ENCODE measurements at places on chromosomes 12 and 14.

- no peak for DNase-seq
Observed at GRCh38 chr12:46677749-46678148, 148.0 kb downstream of the SLC38A4 start.

- no peak for DNase-seq
Observed at GRCh38 chr12:52513736-52514135, 6.5 kb downstream of the KRT5 start.

GRCh38 chr14:90810806-90811205, 5.4 kb downstream of the TTC7B start:
- no peak for DNase-seq

DNA sequence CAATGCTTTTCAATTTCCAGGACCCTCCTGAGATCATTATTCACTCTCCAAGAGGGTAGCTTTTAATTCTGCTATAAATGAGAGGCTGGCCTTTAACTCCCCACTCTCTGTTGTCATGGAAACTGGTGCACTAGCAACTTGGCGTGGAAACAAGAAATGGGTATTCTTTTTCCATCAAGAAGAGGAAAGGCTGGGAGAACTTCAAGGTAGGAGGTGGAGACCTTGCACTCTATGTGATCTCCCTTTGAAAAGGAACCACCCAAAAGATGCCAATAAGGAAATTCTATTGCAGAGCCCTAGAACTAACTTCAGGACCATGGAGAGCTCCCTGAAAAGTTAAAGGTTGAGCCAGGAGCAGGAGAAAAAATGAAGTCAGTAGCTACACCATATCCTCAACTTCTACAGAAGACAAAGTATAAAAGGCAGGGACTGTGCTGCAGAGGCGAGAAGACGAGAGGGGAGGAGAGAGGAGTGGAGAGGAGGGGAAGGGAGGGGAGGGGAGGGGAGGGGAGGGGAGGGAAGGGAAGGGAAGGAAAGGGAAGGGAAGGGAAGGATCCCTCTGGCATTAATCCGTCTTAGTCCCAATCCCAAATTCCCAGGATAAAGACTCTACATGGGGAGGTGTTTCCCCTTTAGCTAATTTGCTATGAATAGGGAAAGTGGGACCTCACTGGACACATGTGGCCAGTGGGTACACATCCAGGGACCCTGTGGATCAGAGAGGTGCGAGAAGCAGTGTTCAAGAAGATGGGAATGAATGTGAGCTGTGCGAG, 46.7 kb upstream of the FICD start:
- no peak for DNase-seq

DNA sequence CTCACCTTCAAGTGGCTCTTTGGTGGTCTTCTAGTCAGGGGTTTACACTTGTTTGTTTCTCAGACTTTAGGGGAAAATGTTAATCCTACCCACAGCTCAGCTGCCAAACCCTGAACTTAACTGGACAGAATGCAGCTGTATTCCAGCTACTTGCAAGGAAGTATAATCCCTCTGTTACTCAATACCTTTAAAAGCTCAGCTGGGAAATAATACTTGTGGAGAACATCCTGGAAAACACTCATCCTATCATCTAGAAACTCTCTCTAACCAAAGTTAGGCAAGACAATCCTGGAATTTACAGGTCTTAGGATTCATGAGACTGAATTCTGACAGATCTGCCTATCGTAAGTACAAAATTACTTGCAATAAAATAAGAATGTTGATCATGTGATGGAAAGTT, 404.1 kb downstream of the ADAMTS20 start:
- no peak for DNase-seq

- no peak for DNase-seq
Observed at GRCh38 chr14:88168498-88169165, 154.4 kb downstream of the KCNK10 start.

- DNase-seq, result no peak
Observed at GRCh38 chr12:66573605-66574004, 105.3 kb downstream of the GRIP1 start.

DNA sequence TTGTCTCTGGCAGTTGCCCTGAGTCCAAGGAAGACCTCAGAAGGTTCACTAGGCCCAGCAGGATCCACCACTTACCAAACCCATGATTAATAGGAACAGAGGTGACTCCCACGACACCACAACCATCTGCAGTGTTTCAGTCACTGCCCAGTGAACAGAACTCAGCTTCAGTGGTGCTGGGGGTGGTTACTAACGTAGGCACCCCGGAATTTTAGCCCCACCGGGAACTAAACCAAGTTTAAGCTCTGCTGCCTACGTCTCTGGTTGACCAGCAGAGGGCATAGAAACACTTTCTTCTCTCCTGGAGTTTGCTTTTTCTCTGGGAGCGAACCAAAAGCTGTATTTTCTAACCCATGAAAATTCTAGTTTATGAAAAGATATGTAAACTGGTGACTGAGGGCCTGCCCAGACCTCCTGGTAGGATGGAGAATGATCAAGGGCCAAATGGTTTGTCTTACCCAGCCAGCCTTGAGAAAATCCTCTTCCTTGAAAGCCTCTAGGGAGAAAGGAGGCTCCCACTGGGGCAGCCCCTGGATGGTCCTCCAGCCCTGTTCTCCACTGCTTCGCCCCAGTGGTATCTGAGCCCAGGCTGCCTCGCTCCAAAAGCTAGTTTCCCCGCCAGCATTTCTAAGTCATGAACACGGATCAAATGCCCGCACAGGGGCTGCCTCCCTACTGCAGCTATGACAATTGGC, 379.8 kb downstream of the DPF3 start:
- DNase-seq, result peak; percentile 10

DNA sequence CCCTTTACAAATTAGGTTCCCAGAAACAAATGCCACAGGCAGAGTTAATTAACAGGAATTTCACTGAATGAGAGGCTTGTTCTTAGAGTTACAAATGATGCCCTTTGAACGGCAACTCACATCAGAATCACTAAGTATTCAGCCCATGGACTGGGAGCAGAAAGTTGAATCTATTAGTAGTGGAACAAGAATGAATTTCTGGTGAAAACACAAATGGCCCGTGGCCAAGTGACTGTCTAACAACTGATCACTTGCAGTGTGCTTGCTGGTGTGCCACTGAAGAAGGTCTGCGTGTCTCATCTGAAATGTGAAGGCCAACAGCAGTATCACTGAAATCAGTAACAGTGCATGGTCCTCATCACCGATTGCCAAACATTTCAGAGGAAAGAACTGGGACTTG, 893.4 kb upstream of the TMEM132C start:
- DNase-seq, result no peak

DNA sequence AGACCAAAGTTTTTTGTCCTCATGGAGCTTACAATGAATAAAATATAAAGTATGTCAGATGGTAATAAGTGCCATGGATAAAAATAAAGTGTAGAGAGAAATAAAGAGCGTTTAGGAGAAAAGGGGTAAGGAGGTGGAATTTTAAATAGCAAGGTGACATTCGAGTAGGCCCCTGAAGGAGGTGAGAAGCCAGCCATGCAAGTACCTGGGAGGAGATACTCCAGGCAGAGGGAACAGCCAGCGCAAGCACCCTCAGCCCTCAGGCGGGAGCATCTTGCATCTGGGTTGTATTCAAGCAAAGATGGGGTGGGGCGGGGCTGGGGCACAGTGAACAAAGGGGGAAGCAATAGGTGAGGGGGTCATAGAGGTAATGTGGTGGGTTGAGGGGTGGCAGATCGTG, 4.3 kb downstream of the TBC1D30 start:
- DNase-seq, result no peak

- DNase-seq, result no peak
Observed at GRCh38 chr12:24977060-24977459, 28.2 kb upstream of the BCAT1 start.

DNA sequence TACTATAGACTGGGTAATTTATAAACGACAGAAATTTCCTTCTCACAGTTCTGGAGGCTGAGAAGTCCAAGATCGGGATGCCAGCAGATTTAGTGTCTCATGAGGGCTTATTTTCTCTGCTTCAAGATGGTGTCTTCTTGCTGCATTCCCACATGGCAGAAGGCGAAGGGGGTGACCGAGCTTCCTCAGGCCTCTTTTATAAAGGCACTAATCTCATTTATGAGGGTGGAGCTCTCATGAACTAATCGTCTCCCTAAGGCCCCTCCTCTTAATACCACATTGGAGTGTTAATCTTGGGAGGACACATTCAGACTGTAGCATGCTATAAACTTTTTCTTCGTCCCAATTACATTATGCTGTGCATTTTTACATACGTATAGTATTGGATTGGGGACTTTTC, 200.4 kb upstream of the ARHGAP5 start:
- no peak for DNase-seq

DNA sequence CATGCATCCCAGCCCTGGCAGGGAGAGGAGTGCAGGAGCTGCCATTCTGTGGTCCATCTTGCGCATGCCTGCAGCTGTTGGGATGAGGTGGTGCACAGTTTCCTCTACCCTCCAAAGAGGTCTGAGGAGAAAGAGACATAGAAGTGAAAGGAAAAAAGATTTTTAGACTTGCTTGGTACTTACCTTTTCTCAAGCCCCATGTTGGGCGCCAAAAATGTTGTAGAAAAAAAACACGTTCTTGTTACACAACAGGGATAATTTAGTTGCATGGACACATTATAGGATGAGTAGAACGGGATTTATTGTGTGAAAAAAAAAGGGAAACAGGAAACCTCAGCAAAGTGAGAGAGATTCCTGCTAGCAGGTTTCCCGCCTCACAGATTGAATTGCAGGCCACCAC, 244.4 kb upstream of the GARIN2 start:
- DNase-seq, result no peak

- DNase-seq, result no peak
Observed at GRCh38 chr14:102594514-102595175, 2.2 kb downstream of the RCOR1 start.

GRCh38 chr12:72011374-72011773, 72.7 kb downstream of the TPH2 start:
- DNase-seq, result no peak

DNA sequence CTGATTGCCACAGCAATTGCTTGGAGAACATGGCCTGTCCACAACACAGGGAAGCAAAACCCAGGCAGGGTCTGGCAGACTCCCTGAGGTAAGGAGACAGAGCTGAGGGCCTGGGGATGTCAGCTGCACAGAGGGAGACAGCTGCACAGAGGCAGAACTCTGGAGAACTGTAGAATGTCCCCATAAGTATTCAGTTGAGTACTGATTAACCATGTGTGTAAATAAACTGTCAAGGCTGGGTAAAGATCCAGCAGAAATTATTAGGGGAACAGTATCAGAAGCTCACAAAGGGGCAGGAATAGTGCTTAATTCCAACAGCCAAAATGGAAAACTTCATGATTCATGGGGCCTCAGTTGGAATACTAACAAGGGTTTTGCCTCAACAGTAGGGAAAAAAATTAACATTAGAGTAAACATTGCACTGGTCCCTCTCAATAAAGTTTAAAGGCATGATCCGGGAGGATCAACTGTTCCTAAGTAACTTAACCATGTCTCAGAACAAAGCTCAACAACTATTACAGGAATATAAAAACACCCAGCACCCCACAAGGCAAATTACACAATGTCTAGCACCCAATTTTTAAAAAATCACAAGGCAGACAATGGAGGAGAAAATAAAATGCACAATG, 201.3 kb upstream of the RASSF8 start:
- no peak for DNase-seq

GRCh38 chr12:48194799-48195201, 8.3 kb downstream of the OR10AD1 start:
- no peak for DNase-seq

- DNase-seq, result no peak
Observed at GRCh38 chr14:76940021-76940760, 88.3 kb downstream of the IRF2BPL start.

DNA sequence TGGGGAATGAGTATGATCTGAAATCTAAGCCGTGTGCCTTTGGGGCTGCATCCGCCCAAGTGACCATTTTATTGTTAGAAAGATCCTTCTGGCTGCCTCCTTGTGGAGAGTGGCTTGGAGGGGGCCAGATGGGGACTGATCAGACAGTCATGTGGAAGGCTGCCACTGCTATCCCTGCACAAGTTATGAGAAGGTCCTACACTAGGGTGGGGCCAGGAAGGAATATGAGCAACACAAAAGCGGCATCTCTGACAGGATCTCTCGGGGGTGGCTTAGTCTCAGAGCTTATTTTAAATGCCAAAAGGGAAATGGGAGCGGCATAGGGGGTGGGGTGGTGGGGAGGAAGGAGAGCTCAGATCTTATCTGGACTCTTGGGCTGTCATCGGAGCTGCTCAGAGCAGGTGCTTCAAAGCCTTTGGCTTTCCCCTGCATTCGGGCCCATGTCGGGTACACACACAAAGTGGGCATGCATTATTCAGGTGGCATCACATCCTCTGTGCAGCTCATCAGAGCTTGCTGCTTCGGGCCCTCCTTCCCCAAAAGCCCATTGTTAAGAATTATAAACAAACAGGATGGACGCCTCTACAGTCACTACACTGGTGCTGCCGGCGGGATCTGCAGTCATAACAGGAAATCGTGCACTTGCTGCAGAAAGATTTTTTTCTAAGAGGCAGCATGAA, 805.4 kb downstream of the VRK1 start:
- DNase-seq, result no peak
